Stimulated activated CD4-positive, alpha-beta T cell treated with anti-CD3 and anti-CD28 coated beads, TNF-alpha, amount 100 ng/mL, for 48 hours (primary cell): ENCODE measurements at places on chromosomes 4 and X.

DNA sequence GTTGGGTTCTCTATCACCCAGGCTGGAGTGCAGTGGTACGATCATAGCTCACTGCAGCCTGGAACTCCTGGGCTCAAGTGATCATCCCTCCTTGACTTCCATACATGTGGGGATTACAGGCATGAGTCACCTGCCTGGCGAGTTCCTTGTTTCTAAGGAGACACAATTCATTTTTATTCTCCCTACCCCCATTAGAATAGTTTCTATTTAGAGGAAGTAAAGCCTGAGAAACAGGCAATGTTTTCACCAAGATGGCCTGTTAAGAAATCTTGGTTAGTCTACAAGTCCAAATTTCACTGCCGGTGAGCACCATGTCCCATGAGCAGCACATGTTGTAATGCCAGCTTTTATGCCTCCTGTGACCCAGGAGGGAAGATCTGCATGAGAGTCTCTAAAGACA, 5.7 kb downstream of the CYBB start:
- DNase-seq, result no peak

- no peak for DNase-seq
Measured at GRCh38 chr4:161376275-161376674, 787.5 kb downstream of the FSTL5 start.

- DNase-seq, result no peak
Measured at GRCh38 chr4:58602022-58602421, 1491.8 kb upstream of the IGFBP7 start.

DNA sequence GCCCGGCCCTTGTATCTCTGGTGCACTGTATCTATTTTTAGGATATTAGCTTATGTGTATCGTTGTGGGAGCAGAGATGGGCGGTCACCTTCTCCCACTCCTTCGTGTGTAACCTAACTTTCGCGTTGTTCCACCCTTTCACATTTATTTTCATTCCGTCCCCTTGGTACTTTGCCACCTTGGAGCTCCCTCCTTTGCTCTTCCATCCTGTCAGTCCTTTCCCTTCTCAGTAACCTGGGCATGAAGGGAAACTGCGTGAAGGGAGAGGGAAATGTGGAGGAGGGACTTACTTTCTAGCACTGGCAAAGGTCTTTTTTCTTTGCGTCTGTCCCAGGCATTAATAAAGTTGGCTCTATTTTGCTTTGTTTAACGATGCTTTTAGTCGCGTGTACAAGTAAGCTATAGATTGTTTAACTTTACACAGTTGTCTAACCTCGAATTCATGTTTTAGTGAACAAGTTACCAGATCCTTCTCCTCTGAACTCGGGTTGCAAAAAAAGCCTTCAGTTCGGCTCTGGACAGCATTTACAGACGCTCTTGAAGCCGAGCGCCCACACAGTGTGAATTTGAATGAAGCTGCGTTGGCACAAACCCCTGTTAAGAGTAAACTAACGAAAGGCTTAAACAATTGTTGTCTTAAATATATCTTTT, 3.9 kb downstream of the PCDH10 start:
- no peak for DNase-seq

DNA sequence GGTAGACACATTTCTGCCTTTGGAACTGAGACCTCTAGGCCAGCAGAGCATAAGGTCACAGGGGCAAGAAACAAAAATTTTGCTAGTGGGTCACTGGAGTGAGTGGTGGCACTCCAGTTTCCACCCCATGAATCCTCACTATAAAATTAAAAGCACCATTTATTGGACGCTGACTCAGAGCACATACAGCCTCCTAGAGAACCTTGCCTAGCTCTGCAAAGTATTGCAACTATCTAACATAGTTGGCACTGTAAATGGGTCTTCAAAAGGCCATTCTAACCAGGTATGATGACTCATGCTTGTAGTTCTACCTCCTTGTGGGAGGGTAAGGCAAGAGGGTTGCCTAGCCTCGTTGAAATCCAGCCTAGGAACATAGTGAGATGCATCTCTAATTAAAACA, 25.1 kb downstream of the RRAGB start:
- DNase-seq, result no peak

GRCh38 chrX:97845451-97845850, 961.7 kb downstream of the RPA4 start:
- no peak for DNase-seq

DNA sequence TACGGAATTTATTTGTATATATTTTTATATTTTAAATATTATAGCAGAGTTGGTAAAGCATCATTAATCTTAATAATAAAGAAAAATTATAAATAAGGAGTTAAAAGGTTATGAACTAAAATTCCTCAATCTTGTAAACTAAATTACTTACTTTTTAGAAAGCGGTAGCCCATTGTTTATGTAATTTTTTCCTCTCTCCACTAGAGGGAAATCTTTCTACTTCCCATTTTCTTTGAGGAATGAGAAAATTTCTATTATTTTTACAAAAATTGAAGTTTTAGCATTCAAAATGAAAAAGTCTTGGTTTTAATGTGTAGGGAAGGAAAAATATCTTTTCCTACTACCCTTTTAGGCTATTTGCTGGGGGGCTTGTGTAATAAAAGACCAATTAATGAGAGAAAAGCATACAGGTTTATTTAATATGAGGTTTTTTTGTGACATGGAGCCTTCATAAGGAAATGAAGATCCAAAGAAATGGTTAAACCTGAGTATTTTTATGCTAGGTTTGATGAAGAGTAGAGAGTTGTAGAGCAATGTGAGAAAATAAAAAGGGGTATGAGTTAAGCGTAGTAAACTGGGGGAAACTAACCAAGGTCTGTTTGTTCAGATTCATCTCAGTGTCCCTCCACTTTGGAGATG, 68.7 kb upstream of the ADAD1 start:
- no peak for DNase-seq

DNA sequence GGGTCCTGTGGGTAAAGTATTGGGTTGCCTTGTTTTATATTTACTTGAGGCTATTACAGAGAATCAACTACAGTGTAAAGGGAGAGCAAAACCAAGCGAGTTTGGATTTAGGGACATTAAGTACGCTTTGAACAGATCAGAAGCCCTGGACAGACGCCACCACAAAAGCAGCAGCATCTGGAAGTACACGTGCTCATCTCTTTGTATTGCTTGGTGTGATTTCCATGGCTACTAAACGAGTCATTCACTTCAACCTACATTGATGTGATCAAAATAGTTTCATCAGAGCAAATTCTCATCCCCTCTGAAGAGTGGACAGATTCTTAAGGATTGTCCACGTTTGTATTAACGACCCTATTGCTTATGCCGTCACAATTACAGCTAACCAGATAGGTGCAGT, 85.1 kb downstream of the SORBS2 start:
- no peak for DNase-seq

GRCh38 chr4:7364979-7365378, 69.8 kb downstream of the PSAPL1 start:
- no peak for DNase-seq

GRCh38 chrX:18873189-18873791, 110.6 kb downstream of the PHKA2 start:
- no peak for DNase-seq

GRCh38 chr4:156378033-156378665, 424.5 kb upstream of the CTSO start:
- no peak for DNase-seq

GRCh38 chr4:152232271-152232670, 303.6 kb downstream of the FBXW7 start:
- no peak for DNase-seq

GRCh38 chrX:108439426-108439942, at the start of gene COL4A5:
Gene COL4A5 (plus strand): TSS chrX:108439838. CDS start chrX:108440126, 288 bp downstream.
- DNase-seq, result no peak

DNA sequence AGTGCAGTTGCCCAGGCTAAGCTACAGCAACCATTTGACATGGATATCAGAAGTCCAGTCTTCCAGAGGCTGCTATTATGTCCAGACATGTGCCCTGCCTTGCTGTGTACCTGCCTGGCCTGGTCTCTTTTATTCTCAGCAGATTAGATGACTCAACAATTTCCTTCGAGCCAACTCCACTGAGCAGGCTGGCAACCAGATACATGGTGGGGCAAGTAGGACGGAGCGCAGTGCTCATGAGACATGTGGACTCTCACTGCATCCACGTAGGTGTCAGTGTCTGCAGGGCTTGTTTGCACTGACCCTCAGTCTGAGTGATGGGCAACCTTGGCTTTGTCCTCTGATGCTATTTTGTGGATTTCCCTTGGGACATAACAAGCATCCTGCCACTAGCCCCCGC, 7.2 kb upstream of the MAGEA11 start:
- no peak for DNase-seq

DNA sequence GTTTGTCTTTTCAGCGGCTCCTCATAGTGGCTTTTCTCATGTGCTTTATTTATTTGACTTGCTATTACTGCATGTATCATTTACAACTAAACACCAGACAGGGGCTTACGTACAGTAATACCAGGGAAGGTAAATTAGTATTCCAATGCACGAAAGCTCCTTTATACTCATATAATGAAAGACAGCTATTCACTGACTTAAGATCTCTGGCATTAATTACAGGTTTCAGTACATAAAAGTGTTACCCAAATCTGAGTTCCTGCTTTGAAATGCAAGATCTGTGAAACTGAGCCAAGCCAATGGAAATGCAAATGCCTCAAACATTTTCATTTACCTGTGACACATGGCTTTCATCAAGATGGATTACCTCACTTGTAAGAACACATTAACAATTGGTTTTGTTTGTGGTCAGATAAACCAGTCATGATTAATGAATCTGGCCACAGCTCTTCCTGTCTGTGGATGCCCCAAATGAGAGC, 107.2 kb downstream of the ANAPC4 start:
- no peak for DNase-seq

- DNase-seq, result no peak
Measured at GRCh38 chr4:47774079-47774478, 63.8 kb downstream of the CORIN start.

DNA sequence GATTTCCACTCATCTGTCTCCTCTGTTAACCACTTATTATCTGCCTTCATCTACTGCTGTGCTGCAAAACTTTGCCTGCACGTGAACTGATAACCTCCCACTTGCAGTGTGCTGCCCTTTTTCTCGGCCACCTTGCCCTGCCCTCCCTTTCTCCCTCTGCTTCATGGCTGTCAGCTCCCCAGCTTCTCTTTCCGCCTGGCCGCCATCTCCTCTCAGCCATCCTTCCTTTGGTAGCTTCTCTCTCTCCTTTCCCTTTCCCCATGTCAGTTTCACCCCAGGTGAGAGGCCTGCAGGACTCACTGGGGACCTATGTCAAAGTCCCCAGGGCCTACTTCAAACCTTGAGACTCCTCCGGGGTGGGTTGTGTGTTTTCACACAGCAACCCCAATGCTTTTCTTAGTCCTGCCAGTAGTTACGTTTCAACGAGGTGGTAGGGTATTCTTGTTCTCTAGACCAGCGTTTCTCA, 6.6 kb downstream of the MSL3 start:
- no peak for DNase-seq

- no peak for DNase-seq
Measured at GRCh38 chrX:22037225-22037624, 5.1 kb downstream of the PHEX start.

- no peak for DNase-seq
Measured at GRCh38 chr4:113328514-113328913, 279.1 kb downstream of the ANK2 start.

GRCh38 chr4:79673377-79673776, 265.3 kb upstream of the GK2 start:
- DNase-seq, result no peak

- DNase-seq, result no peak
Measured at GRCh38 chrX:131270080-131270479, 19.0 kb downstream of the IGSF1 start.

- no peak for DNase-seq
Measured at GRCh38 chr4:170875868-170876267, 786.1 kb upstream of the AADAT start.

DNA sequence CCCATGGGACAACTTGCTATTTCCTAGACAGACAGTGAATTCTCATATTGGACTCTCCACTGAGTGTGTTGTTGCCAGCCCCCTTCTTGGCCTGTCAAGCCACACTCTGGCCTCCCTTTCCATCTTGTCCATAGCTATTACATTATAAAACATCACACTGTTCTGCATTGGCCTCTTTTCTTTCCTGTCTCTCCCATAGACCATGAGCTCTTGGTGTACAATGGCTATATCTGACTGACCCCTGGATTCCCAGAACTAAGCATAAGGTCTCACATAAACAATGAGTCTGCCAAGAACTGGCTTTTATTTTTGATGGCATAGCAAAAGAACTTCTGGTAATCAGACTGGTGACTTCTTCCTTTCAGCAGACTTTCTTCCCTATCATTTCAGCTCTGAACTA, 23.8 kb downstream of the STARD8 start:
- no peak for DNase-seq

DNA sequence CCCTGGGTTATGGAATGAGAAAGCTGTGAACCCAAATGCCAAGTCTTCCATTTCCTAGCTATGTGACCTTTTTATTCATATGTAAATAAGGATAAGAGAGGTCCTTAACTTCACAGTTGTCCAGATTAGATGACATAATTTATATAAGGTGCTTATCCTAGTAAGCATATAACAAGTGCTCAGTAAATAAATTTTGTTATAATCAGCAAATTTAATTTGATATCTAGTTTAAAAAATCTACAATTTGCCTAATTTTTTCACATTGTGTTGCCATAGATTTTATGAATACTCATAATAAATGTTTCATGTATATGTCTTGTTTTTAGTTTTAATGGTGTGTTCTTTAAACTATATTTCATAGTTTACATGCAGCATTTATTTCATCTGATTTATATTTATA, 130.4 kb upstream of the SPRY1 start:
- DNase-seq, result no peak

DNA sequence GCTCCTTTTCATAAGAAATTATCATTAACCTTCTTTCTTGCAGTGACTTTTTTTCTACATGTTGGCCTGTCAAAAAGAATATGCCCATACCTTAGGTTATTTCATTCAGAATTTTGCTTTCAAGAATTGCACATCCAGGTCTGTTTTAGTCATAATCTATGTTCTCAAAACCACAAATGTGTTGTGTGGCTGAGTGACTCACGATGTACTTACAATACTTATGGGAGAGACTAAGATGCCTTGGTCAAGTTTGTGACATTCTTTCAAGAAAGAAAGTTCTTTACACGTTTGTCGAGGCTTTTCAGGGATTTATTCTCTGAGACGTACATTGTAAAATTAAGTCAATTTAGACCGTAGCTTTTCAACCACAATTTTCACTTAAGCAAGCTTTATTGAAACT, 396.7 kb downstream of the FSTL5 start:
- DNase-seq, result no peak

GRCh38 chr4:98802770-98803198, 126.1 kb downstream of the EIF4E start:
- no peak for DNase-seq

DNA sequence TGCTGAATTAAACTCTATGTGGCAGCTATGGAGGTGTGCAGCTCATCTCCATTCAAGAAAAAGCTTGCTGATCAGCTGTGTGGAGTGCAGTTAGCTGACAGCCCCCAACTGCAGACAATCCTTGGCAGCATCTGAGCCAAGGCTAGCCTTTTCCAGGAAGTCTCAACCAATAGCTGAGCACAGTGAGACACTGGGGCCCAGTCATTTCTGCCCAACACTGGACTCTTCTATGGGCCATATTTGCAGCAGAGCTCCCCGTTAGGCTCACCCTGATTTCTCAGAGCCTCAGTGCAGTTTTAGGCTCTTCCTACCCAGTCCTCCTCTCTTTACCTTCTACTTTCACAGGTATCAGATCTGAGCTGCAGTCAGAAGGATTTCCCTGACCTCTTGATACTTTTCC, 12.9 kb downstream of the DDX53 start:
- DNase-seq, result no peak
